ENCODE measurements at places on chromosomes 3 and 15.

GRCh38 chr3:71201939-71202338 is 381.6 kb downstream of the FOXP1 start:
- DNase-seq, result no peak

- no peak for DNase-seq
Observed at GRCh38 chr3:98730338-98730737, 32.8 kb upstream of the ST3GAL6 start.

DNA sequence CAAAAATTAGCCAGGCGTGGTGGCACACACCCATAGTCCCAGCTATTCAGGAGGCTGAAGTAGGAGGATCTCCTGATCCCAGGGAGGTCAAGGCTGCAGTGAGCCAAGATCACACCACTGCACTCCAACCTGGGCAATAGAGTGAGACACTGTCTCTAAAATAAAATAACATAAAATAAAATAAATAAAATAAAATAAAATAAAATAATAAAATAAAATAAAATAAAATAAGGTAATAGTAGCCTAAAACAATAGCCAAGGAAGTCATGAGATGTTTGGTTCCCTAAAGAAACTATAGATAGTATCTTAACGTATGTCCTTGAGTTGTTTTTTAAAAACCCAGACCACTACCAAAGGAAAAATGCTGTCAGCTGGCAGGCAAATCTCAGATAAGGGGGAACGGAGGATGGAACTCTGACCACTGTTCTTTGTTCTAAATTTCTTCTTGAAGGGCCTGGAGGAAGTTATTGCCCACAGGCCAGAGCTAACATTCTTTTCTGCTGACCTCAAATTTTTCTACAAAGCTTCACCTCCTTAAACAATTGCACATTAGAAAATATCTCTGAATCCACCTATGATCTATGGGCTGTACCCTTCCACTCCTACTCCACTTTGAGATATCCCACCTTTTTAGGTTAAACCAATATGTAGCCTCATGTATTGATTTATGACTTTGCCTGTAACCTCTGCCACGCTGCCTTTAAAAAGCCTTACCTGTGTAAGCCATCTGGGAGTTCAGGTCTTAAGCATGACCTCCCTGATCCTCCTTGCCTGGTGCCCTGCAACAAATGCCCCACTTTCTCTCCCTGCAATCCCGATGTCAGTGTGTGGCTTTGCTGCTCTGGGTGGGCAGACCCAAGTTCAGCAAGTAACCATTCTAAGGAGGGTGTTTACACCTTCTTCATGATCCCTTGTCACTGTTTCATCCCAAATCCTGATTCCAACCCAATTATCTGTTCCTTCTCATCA is 126.2 kb upstream of the BHLHE40 start:
- no peak for DNase-seq

- DNase-seq, result no peak
Observed at GRCh38 chr15:91070872-91071271, 29.2 kb upstream of the SV2B start.

DNA sequence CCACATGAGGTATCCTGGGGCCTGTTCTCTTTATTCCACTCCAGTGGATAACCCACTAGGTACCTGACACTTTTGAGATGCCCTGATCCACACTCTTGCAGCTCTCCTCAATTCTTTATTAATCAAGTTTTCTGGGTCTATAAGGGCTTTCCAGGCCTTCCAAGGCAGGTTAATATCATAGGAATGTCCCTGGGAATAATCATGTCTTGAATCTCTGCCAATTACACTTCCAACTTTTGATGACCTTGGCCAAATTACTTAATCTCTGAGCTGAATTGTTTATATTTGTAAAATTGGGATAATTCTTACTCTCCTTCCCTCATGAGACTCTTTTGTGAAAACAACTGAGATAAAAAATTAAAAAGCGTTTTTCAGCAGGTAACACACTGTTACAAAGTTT is 881.7 kb downstream of the MCTP2 start:
- DNase-seq, result no peak

GRCh38 chr3:139281096-139281495 is 62.7 kb upstream of the MRPS22 start:
- DNase-seq, result no peak

GRCh38 chr3:17432236-17432635 is 310.2 kb downstream of the TBC1D5 start:
- DNase-seq, result no peak

- no peak for DNase-seq
Observed at GRCh38 chr3:141525814-141526213, 39.0 kb downstream of the RASA2 start.

DNA sequence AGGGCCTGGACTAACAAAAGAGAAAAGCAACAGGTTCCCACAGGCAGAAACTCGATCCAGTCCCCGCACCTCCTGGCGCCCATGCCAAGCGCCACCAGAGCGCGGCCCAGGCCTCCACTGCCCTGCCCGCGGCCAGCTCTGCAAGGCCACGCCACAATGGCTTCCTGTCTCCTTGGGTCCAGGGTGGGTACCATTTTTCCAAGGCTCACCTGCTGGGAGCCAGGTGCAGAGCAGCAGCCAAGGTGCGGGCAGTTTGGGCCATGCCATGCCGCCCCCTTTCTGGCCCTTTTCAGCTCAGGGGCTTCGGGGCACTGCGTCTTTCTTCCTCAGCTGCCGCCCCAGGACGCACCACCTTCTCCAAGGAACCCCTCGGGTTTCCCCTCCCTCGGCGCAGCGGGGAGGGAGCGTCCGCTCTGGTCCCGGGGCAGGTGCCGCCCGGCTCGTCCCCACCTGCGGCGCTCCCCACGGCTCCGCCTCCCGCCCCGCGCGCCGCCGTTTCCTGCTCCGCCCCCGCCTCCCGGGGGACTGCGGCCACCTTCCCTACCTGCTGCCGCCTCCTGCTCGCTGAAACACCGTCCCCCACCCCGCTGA is at the start of gene ILDR1:
ILDR1 (minus strand) TSS at position 437 of the 591 bp plus-strand sequence; CDS start at position 267, 170 bp downstream.
- no peak for DNase-seq

GRCh38 chr15:85581495-85581894 is 201.1 kb downstream of the AKAP13 start:
- peak; percentile 46 for DNase-seq

DNA sequence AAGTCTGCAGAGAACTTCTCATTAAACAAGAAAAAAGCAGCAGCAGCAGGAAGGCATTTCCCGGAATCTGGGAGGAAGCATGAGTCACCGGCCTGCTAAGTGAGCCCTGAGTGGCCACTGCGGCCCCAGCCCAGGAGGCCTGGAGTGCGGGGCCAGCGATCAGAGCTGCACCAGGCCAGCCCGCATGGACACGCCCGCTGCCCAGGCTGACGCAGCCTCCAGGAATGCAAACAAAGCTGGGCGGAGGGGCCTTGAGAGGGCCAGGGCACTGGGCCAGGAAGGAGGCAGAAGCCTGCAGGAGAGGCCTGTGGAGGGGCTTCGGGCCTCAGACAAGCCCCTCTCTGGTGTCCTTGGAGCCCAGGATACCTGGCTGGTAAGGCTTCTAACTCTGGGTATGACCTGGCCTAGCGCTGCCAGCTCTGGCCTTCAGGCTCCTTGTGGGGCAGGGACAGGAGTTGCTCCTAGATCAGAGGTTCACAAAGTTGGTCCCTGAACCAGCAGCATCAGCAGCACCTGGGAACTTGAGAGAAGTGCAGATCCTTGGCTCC is 101.2 kb downstream of the SMAD6 start:
- no peak for DNase-seq

- DNase-seq, result no peak
Observed at GRCh38 chr3:140294058-140294457, 359.1 kb downstream of the CLSTN2 start.

- DNase-seq, result no peak
Observed at GRCh38 chr15:25939122-25939521, 76.0 kb upstream of the ATP10A start.

DNA sequence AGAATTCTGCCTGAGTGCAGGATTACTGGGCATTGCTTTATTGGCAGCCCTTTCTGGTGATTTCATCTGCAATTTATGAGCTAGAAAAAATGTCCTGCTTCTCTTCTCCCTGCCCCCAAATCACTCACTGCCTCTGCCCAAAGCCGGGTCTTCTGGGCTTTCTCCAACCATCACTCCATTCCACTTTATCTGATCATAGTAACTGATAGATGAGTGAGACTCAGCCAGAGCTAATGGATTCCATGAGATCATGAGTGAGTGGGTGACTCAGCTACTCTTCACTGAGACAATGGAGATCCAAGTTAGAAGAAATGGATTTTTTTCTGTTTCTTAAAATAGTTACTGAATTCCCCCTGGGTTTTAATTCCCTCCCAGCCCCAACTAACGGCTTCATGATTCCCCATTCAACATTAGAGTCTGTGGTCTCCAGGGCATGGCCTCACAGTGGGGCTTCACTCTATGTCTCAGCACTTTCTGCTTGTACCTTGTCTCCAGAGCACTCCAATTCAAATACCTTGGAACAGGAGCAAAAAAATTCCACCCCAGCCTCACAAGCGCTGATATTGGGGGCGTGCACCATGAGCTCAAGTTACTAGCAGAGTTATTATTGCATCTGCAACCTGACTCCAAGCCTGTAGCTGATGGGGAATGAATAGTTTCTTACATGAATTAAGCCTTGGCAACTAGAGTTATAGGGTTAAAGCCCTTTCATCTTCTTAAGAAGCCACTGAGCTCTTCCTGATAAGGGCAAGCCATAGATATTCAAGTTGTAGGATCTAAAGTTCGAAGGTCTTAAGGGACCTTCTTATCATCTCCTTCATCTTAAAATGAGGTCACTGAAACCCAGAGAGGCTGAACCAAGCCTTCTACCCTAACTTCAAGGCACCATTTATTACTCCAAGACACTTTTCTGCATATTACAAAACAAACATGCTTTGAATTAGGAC is 85.9 kb downstream of the AGBL1 start:
- DNase-seq, result no peak

GRCh38 chr15:25178835-25179672 is 224.3 kb downstream of the SNRPN start:
- no peak for DNase-seq

DNA sequence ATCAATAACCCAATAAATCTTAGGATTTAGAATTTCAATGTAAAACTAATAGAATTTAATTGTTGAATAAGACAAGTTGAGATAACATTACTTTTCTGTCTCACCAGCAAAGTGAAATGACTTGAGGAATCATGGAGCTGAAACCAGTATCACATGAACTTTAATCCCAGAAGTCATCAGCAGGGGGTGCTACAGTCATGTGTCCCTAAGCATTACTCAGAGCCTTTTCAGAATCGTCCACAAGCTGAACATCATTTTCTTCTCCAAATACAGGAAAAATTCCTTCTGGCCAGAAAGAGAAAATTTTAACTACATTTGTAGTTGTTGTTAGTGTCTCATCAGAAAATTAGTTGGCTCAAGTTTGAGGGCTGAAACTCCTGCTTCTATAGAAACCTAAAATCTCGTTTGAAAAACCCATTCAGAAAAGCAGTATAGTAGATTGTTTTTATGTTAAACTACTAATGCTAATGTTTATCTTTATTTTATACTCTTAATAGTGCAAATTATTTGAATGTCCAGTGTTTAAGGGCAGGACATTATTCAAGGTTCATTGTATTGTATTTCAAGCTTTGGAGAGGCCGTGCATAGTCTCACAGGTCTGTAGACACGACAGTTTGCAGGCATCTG is 384.1 kb downstream of the PLOD2 start:
- no peak for DNase-seq

DNA sequence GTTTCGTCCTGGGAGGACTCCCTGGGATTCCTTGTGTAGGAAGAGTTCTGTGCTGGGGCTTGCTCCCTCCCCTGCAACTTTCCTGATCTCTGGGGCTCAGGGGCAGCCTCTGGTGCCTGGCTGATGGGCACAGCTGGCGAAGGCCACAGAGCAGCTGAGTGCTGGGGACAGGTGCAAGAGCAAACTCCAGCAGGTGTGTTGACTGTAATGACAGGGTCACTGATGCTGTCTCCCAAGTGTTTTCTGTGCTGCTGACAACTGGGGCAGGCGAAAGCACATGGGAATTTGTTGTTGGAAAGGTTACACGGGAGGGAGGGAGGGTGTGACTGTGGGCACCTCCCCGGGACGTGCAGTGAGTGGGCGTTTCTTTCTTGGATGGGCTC is 21.6 kb downstream of the CPN2 start:
- DNase-seq, result no peak

DNA sequence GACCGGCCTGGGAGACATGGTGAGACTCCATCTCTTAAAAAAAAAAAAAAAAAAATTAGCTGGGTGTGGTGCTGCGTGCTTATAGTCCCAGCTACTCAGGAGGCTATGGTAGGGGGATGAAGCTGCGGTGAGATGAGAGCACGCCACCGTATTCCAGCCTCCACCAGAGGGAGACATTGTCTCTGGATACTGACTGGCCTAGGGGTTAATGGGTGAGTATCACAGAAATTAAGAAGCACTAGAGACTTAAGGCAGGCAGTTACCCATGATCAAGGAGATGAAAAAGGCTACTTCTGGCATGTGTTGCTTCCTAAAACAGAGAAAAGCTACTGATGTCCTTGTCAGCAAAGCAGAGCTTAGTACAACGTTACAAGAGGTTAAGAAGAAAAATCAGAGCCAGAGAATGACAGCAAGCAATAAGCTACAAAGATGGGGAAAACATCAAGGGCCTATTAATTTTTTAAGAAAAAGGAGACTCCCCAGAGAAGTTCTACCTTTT is 8.6 kb downstream of the TFRC start:
- DNase-seq, result peak; percentile 50

- DNase-seq, result no peak
Observed at GRCh38 chr15:44810237-44810636, 73.9 kb downstream of the TRIM69 start.

DNA sequence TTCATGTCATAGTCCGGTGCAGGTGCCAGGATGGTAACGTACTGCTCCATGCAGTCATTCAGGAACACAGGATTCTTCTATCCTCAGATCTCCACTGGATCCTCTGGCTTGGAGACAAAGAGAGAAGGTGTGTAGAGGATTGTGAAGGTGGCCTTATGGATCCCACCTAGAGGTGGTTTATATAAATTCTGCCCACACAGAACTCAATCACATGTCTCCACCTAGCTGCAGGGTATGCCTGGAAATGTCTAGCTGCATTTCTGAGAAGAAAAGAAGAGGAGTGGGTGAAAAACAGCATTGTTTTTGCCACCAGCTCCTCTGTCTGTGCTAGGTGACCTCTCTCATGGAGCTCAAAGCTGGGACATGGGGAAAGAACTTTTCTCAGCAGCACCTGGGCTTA is 478.7 kb downstream of the PDCD6IP start:
- no peak for DNase-seq

Measured in effector memory CD4-positive, alpha-beta T cell (primary cell).